ENCODE measurements at places on chromosomes 1 and 21.

DNA sequence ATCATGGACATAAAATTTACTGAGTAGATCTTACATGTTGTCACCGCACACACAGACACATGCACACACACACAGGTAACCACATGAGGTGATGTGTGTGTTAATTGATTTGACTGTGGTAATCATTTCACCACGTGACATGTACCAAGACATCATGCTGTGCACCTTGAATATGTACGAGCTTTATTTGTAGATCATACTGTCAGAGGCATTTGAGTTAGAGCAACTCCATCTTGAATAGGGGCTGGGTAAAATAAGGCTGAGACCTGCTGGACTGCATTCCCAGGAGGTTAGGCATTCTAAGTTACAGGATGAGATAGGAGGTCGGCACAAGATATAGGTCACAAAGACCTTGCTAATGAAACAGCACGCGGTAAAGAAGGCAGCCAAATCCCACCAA is 31.7 kb upstream of the TRIM17 start:
- DNase-seq: no peak

GRCh38 chr1:146049436-146049835 is 27.9 kb upstream of the HJV start:
- no peak for DNase-seq

DNA sequence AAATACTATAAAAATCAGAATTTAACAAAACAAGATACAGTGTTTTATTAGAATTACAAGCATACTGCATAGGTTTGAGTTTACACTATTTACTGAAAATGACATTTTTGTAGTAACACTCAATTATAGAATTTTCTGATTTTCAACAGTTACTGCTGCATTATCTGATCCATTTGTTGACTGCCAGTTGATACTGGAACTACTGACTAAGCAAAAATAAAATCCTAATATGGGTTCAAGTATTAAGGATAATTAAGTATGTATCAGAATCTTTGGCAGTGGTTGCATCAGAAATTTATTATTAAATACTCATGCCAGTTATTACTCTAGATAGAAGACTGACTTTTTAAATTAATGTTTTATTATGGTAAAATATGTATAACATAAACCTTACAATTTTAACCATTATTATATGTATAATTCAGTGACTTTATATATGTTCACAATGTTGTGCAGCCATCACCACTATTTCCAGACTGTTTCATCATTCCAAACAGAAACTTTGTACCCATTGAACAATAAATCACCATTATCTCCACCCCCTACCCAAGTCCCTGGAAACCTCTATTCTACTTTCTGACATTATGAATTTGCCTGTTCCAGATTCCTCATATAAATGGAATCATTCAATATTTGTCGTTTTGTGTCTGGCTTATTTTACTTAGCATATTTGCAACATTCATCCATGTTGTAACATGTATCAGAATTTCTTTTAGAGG is 58.2 kb upstream of the GPR88 start:
- no peak for DNase-seq

DNA sequence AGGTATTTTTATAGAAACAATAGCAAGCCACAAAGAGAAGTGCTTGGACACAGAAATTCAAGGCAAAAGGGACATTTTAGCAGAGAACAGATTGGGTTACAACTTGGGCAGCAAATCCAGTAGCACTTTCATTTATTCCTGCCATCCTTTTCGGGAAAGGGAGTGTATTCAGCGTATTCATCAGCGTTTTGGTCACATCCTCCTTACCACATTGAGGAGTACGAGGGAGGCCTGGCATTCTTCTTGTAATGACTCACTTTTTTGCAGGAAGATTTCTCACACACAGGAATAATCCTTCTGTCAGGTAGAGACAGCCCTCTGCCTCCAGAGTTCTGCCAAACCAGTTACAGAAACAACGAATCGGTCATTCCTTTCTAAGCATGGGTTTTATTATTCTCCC is 18.1 kb upstream of the FAM78B start:
- no peak for DNase-seq

DNA sequence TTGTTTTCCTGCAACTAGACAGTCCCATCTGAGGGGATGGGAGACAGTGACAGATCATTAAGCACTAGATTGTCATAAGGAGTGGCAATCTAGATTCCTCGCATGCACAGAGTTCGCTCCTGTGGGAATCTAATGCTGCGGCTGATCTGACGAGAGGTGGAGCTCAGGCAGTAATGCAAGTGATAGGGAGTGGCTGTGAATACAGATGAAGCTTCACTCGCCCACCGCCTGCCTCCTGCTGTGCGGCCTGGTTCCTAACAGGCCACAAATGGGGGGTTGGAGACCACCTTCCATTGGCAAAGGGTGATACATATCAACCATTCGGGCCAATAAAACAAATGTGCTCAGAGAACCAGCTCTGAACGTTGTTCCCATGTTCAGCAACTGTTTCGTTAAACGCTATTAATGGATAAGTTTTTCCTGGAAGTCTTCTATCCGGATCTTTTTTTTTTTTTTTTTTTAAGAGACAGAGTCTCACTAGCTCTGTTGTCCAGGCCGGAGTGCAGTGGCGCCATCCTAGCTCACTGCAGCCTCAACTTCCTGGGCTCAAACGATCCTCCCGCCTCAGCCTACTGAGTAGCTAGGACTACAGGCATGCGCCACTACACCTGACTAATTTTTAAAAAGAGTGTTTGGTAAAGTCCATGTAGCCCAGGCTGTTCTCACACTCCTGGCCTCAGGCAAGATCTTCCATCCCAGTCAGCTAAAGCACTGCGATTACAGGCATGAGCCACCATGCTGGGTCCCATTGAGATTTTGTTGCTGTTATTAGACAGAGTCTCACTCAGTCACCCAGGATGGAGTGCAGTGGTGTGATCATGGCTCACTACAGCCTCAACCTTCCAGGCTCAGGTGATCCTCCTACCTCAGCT is 8.7 kb upstream of the RSRP1 start:
- no peak for DNase-seq

DNA sequence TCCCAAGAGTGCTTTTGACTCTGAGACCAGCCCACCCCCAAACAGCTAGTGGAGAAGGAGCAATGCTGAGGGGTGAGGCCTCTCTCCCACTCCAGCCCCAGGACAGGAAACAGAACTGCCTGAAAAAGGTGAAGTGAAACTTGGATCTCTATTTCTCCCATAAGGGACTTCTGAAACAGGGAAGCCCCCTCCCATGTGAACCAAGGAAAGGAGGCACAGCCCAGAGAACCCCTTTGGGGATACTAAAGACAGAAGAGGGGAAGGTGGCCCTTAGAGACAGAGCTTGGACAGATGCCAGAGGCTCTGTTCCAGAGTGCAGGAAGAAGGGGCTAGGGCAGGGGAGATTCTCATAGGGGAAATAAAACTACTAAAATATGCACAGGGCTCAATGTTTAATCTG is 2.9 kb downstream of the TNFAIP8L2 start:
- DNase-seq: no peak

DNA sequence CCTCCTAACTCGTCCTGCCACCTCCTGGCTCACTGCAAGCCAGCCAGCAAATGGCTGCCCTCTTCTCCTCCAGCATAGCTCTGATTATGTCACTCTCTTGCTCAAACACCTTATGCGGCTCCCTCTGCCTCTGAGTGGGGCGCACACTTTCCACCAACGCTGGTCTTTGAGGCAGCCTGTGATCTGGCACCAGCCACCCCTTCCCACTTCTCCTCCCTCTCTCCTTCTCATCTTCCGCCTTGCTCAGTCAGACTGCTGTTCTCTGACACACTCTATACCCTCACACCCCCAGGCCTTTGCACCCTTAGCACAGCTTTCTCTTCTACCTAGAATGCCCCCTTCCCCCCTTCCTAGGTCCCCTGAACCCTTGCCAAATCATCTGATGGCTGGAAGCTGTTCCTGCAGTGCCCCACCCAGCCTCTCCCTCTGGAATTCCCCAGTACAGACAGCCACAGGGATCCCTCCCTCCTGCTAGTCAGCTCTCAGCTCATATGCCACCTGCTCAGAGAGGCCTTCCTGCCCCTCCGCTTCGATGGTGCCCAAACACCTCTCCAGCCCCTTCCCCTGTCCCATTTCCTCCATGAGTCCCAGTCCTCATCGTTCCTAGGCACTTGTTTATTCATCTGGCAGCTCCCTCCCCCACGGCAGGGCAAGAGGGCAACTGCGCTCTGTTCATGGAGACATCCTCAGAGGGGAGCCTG is 21.7 kb upstream of the PEF1 start:
- no peak for DNase-seq

- DNase-seq: no peak
These were observed 35.8 kb downstream of the OLFML3 start for GRCh38 chr1:114015075-114015474.

DNA sequence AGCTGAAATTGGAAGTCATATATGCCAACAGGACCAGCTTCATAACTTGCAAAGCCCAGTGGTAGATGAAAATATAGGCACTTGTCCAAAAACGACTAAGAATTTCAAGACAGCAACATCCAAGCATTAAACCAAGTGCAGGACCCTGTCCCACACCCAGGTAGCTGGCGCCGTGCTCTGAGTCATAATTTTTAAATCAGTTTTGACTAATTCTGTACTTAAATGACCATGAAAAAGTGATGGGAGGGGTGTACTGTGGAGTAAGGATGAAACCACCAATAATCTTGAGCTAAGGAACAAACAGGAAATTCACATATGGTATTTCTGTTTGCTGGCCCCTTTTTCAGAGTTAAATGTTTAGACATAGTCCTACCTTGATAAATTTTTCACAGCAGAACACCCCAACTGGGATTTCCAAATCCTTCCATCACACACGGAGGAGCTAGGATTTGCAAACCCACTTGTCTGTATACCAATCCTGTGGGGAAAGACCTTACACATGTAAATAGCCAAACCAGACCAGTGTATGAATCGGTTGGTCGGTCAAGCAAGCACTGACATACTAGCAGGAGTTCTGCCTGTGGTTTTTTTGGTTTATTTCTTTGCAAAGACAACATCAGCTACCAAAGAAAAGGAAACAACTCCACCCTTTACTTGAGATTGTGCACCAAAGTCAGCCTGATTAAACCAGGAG is 235.7 kb upstream of the RAB4A start:
- DNase-seq: no peak

GRCh38 chr1:16224472-16224871 is 12.0 kb upstream of the ARHGEF19 start:
- DNase-seq: no peak

- DNase-seq: no peak
These were observed at the start of gene RORC for GRCh38 chr1:151831605-151832004. RORC (minus strand) TSS chr1:151831802; CDS start chr1:151831764, 38 bp downstream.

DNA sequence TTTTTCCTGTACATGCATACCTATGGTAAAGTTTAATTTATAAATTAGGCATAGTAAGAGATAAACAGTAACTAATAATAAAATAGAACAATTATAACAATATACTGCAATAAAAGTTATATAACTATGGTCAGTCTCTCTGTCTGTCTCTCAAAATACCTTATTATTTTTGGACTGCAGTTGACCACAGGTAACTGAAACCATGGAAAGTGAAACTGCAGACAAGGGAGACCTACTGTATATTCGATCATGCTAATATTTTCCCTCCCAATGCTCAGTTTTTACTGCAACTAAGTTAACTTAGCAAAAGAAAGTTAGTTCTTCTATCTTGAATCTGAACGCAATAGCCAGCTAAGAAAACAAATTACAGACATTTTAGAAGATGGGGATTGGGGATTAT is 12.3 kb upstream of the DHX9 start:
- no peak for DNase-seq

GRCh38 chr21:34365809-34366208 is 2.0 kb downstream of the KCNE2 start:
- no peak for DNase-seq

DNA sequence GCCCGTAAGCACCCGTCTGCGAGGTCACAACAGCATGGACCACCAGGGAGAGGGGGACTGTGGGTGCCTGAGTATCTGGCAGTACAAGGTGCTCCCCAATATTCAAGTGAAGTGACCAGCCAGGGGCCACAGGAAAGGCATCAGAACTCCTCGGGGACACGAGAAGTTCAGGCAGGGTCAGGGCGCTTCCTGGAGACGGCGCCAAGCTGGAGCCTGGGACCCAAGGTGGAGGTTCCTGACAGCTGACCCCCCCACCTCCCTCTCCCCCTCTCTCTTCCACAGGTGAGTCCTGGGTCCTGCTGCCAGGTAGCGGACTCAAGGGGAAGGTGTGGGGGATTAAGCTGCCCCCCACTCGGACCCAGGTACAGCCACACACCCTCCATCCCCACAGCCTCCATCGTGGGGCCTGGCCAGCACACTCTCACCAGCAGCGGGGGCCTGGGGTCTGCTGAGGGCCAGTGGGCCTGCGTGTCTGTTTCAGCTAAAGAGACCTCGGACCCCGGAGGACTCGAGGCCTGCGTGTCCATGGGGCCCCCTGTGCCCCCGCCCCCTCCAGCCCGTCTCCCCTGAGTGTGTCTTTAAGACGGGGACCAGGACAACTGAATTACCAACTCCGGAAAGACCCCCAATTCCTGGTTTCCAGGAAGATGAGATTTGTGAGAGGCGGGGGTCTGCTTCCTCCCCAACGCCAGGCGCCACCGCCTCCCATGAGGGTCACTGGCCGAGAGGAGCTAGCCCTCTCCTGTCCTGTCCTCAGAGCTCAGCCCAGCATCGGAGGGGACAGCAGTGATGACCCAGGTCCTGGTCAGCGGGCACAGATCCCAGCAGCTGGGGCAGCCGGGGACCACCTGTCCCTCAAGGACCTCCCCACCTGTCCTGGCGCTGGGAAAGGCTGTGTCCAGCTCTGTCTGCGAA is 6.2 kb downstream of the TNFRSF18 start:
- DNase-seq: no peak
